ENCODE measurements at places on chromosomes 16 and 17. TPM values are rescaled to one million over a fixed set of nuclear protein-coding genes. Genes with fewer than 3 reads are reported as not detected.

DHX40 gene
- total RNA-seq, result 21.2 TPM

DBF4B gene
- total RNA-seq, result 11.6 TPM

ZG16 gene
- total RNA-seq, result not detected

- no peak for DNase-seq
These were observed 23.0 kb downstream of the GSPT1 start for GRCh38 chr16:11892761-11893160.

DNA sequence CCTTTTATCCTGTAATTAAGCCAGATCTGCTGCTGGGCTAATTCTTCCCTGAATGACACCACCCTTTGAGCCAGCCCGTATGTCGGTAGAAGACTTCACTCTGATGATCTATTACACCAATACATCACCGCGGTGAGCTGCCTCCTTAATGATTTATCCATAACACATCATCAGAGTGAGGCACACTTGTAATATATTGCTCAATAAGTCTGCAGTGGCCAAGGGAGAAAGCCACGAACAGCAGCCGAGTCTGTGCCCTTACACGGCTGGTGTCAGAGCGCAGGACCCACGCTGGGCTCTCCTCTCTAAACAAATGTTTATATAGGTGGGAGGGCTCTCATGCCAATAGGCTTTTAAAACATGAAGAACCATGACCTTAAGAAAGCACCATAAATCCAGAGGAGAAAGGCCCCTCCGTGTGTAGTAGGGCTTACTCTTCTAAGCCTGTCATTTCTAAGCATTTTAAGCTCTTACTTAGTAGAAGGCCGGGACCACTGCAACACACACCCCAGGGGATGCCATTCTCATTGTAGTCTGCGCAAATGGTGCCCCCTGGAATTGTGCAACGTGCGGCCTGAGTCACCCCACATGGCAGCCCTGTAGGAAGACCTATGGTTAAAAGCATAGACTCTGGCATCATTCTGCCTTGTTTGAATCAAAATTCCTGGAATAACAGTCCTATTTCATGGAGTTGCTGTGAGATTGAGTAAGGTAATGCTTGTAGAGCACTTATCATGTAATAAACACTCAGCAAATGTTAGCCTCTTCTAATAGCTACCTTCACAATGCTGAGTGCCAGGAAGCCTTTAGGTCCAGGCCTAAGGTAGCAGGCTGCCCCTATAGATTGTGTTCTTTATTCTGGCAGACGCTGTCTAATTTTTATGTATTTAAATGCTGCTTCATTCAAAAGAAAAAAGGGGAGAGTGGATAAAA is 26.1 kb downstream of the MRPS23 start:
- DNase-seq, result no peak

- DNase-seq, result no peak
These were observed 13.0 kb upstream of the RAB5C start for GRCh38 chr17:42167807-42168206.

- DNase-seq, result no peak
These were observed 9.9 kb downstream of the TBX2 start for GRCh38 chr17:61409301-61410112.

GRCh38 chr17:7922845-7923628 is 6.6 kb downstream of the KCNAB3 start:
- no peak for DNase-seq

DNA sequence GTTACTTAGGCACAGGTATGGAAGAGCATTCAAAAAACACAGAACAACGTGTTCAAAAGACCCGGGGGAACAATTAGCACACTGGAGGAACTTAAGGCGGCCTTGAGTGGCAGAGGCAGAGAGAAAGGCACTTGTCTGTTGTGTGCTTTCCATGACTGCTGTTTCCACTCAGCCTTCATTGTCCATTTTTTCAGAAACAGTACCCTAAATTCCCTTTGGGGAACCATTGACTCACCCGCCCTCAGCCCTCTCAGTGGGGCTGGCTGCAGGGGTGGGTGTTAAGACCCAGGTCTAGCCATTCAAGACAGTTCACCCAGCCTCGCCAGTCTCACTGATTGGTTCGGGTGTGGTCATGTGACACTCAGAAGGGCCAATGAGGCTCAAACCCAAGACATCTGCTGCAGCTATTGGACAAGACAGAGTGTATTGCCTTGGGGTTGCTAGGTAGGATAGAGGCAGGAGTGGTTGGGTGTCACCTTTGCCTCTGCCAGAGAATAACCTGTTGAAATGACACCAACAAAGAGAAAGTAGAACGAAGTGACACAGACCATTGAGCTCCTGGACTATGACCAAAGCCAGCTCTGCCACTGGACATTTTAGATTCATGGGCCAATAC is 19.6 kb upstream of the CEP20 start:
- DNase-seq, result peak; percentile 69
